ENCODE measurements at places on chromosomes 11 and 22.

GRCh38 chr22:29102300-29102699, 29.5 kb downstream of the KREMEN1 start:
- DNase-seq = no peak

GRCh38 chr11:134022748-134023147, 46.1 kb upstream of the JAM3 start:
- DNase-seq = no peak

GRCh38 chr11:93689240-93689639, 27.8 kb downstream of the CEP295 start:
- DNase-seq = no peak

GRCh38 chr11:74871037-74871436, 77.9 kb downstream of the XRRA1 start:
- DNase-seq = no peak

DNA sequence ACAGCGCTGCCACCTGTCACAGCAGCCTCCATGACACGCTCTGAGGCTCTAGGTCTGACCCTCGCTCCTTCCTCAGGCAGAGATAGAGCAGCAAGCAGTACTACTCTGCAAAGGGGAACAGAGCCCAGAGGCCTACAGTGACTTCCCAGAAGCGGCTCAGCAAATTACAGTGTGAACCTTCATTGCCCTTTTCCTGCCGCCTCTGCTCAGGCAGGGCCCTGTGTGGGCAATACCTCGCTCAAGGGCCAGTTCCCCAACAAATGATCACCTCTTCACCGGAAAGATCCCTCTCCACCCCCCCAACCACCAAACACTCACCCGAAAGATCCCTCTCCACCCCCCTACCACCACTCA, 12.3 kb downstream of the KIAA0930 start:
- no peak for DNase-seq

DNA sequence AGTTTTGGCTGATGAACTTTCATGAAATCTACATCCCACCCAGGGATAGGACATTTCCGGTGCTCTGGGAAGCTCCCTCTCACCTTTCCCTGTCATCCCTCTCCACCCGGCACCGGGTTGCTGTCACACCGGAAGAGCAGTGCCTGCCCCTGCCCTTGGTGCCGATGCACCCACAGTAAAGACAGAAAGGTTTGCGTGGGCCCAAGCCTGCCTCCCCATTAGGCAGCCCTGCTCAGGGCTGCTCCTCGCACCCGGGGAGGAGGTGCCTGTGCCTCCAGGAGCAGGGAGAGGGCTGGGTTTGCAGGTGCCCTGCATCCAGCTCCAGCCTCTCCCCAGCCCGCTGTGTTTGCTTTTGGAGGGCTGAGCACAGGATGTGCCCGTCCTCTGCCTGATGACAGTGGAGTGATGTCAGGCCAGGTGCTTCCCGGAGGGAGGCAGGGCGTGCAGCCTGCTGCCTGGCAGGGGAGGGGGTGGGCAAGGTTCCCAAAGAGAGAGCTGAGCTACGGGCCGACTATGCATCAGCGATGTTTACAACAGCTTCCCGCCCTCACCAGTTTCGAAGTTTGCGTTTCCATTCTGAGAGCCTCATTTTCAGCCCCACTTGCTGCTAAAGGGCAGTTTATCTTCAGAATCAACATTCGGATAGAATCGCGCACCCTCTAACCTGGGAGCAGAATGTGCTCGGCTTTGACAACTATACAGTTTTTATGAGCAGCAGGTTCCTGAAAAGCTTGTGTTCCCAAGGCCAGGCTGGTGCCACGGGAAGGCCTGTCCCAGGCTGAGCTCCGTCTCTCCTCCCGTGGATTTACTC, 83.2 kb upstream of the CLDN5 start:
- no peak for DNase-seq

- DNase-seq = no peak
These were observed 98.2 kb downstream of the LDLRAD3 start for GRCh38 chr11:36041988-36042611.

DNA sequence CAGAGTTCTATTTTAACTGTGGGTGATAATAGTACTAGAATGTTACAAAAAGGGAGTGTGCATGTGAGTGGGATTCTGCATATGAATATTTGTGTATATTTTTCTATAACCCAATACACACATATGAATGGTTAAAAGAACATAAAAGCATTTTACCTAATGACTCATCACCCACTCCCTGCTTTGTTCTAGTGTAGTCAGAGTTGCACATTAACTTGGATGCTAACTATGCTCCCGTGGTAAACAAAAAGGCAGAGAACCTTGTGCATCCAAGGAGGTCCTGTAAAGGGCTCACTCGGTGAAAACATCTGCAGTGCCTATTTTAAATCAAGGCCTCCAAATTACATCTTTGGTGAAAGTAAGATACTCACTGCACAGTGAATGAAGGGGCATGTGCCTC, 1289.4 kb downstream of the LRRC4C start:
- no peak for DNase-seq

GRCh38 chr11:42013656-42014201, 554.3 kb upstream of the LRRC4C start:
- no peak for DNase-seq

DNA sequence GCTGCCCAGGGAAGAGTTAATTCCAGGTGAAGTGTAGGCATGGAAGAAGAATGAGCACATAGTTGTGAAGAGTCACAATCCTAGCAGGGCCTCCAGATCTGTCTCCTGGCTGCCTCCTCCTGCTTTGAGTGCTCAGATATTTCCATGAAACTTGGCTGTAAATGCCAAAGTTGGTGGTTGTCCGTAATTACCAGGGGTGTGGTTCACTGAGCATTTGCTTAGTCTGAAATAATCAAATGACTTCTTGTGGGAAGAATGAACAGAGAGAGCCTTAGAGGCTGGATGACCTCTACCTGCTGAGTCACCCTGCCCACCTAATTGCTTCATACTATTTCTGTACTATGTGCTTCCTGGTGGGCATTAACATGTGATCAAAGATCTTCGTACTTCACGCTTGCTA, 50.9 kb downstream of the APIP start:
- no peak for DNase-seq

GRCh38 chr11:61356706-61357105, 5.0 kb downstream of the CYB561A3 start:
- DNase-seq = no peak

DNA sequence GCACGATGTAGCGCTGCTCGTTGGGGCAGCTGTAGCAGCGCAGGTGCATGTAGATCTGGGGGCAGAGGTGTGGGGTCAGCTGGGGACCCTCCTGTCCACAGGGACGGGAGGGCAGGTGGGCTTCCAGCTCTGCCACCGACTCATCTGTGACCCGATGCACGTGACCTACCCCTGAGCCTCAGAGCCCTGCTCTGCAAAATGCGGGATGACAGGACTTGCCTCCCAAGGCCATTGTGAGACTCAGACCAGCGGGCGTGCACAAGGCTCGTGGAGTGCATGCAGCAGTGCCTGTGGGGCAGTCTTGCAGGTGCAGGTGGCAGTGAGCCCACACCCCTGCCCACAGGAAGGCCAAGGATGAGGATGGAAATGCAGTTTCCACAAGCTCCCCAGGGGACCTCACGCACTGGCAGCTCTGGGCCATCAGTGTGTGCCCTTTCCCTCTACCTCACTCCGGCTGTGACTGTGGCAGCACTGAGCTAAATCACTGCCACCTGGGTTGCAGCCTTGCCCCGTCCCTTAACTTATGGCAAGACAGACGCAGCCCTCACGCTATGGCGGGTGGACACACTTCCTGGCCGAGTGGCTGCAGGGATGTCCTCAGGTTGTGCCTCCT, 26.7 kb downstream of the TMEM184B start:
- no peak for DNase-seq

- no peak for DNase-seq
These were observed 43.6 kb downstream of the SYN3 start for GRCh38 chr22:33014621-33015020.

DNA sequence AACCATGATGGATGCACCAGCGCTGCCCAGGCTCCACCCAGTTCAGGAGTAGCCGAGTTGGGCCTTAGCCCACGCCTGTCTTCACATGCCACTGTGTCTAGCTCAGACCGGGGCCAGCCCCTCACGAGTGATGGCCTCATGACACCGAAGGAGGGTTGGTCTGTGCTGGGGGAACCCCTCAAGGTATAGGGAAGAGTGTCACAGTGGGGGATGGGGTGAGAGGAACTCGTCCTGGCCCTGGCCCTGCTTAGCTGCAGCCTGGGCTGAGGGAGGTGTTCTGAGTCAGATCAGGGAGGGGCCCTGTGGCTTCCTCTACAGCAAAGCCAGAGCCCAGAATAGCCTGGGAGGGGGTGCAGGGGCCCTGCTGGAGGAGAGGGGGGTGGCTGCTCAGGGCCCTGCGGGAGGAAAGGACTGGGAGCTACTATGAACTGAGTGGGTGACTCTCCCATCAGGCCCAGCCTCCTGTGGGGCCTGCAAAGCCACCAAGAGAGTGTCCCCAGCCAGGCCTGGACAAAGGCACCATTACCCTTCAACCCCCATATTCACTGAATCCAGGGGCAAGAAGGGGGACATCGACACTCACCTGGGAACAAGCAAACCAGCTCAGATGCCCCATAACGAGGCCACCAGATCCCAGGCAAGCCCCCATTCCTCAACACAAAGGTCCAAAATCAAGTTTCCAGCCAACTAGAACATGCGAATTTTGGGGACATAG, 41.2 kb downstream of the IGLL5 start:
- DNase-seq = no peak

GRCh38 chr11:17699147-17700114, 19.9 kb upstream of the MYOD1 start:
- no peak for DNase-seq

GRCh38 chr11:12682737-12683500, 8.7 kb downstream of the TEAD1 start:
- no peak for DNase-seq

GRCh38 chr22:31829505-31829904, 75.7 kb downstream of the DEPDC5 start:
- no peak for DNase-seq

DNA sequence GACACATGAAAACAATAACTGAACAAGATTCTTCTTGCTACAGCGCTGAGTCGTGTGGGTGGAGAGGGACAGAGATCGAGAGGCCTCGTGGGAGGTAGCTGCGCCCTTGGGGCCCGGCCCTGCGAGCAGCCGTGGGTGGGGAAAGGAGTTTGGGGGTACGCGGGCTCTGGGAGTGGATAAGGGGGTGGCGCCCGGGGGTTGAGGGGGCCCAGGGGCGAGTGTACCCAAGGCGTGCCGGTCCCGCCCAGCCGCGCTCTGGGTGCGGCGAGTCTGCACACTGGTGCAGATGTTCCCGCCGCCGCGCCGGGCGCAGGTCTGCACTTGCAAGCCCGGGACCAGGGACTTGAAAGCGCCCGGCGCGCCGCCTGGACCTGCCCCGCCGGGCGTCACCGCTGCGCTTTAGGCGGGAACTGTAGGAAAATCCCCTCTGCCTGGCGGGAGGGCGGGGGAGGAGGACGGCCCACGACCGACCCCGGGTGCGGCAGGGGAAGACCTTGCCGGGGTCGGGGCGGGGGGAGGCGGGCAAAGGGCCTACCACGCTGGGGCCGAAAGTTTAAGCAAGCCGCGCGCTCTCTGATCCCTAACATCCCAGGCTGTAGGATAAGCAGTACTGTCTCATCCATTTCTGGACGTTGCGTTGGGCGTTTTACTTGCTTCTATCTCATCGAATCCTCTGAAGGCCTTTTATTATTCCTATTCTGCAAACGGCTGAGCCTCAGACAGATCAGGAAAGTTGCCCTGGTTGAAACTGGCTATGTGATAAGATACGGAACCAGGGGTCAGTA, 1.4 kb upstream of the KREMEN1 start:
- no peak for DNase-seq

- no peak for DNase-seq
These were observed 2.4 kb upstream of the ZBTB16 start for GRCh38 chr11:114057147-114057546.

- no peak for DNase-seq
These were observed 48.5 kb downstream of the SVIP start for GRCh38 chr11:22780952-22781593.

DNA sequence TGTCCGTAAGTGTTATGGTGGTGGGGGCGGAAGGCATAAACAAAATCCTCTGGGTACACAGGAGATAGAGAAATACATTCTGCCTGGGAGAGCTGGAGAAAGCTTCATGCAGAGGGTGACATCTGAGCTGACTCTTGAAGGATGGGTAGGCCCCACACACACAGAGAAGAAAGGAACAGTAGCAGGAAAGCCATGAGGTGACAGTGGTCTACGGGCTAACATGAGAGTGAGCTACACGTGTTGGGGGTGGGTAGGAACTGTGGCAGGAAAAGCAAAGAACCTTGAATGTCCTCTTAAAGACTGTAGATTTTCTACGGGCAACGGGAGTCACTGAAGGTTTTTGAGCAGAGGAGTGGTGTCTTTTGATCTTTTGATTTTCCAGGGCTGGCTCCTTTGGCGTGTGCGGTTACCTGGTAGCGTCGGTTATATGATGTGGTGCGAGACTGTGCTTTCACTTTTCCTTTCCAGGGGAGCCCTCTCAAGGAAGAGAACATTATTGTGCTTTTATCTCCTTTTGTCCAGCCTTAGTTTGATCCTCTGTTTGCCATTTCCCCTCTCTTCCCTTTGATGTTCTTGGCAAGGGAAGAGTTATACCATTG, 39.7 kb downstream of the ADAMTS8 start:
- no peak for DNase-seq

DNA sequence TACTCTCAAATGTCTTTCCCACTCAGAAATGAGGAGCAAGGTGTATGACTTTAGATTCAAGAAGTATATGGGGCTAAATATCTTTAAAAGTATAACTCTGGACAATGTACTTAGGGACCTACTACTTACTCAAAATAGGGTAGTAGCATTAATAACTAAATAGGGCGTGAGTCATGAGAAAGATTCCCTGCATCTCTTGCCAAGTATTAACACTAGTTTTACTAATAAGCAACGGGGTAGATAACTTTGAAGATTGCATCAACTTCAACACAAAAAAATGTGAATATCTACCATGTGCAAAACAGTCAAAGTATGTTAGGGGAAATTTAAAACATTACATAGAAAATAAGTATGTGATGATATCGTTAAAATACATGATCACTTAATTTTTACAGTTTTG, 99.6 kb downstream of the PGR start:
- no peak for DNase-seq

DNA sequence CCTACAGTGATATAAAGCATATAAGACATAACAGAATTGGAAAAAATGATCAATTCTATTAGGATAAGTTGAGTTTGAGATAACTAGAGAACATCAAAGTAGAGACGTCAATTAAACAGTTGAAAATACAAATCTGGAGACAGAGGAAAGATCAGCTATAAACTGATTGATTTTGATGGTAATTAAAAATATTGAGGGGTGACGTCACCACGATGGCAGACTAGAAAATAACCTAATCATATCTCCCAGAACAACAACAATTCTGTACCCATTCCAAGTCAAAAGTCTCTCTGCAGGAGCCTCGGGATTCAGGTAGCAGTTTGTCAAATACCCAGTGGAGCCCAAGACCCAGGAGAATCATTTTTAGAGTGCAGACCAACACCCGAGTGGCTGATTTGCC, 28.9 kb downstream of the MS4A13 start:
- no peak for DNase-seq

- DNase-seq = no peak
These were observed 3.0 kb downstream of the ASCL2 start for GRCh38 chr11:2267306-2267850.

DNA sequence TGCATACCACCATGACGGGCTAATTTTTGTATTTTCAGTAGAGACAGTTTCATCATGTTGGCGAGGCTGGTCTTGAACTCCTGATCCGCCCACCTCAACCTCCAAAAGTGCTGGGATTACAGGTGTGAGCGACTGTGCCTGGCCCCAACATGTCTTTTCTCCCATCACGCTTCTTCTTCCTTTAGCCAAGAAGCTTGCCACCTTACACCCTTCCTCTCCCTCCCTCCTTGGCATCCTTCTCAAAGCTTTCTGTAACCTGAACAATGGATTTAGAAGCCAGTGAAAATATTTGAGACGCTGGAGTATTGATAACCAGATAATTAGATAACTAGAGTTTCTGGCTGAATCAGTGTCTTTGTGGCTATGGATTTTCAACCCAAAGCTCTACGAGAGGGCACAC, 11.3 kb upstream of the NNMT start:
- no peak for DNase-seq
